ENCODE measurements at places on chromosomes 4 and X. TPM values are rescaled to one million over a fixed set of nuclear protein-coding genes. Genes with fewer than 3 reads are reported as not detected.

HPGD gene
- total RNA-seq, result 38.8 TPM

DNA sequence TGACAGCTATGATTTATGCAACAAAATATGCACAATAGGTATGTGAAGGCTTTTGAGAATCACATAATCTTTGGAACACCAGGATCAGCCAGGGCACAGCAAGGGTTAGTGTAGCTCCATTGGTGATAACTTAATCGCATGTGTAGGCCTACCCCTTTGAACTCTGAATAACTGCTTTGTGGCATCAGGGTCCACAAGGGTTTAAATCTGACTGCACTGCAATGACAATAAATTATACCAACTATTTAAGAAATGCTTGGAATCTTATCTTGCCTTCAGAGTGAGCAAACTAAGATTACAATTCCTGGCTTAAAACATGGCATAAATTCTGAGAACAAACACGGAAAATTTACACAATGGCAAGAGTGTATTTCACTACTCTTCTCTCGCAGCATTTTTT is 245.8 kb downstream of the FBXO8 start:
- DNase-seq, result peak; percentile 48

- DNase-seq, result no peak
These were observed 3.3 kb upstream of the RPS4X start for GRCh38 chrX:72280321-72280845.

- DNase-seq, result no peak
These were observed 34.7 kb upstream of the NEUROG2 start for GRCh38 chr4:112550728-112551127.
